Left lung (tissue), 14 donors: ENCODE measurements at places on chromosomes 16 and 17. TPM values are rescaled to one million over a fixed set of nuclear protein-coding genes. Genes with fewer than 3 reads are reported as not detected.

GRCh38 chr16:7420079-7420478 is 87.4 kb downstream of the RBFOX1 start:
- DNase-seq: no peak

- DNase-seq: no peak
Observed at GRCh38 chr16:85583491-85584181, 29.5 kb upstream of the GSE1 start.

Gene GSG1L
- 0.61 TPM for polyA plus RNA-seq

Gene KRT24
- not detected for polyA plus RNA-seq
